SJCRH30 (cell line): ENCODE measurements at places on chromosomes 11 and 22. TPM values are rescaled to one million over a fixed set of nuclear protein-coding genes. Genes with fewer than 3 reads are reported as not detected.
A peak's percentile ranks its signal among the peaks of the same experiment; 100 is the strongest.

DNA sequence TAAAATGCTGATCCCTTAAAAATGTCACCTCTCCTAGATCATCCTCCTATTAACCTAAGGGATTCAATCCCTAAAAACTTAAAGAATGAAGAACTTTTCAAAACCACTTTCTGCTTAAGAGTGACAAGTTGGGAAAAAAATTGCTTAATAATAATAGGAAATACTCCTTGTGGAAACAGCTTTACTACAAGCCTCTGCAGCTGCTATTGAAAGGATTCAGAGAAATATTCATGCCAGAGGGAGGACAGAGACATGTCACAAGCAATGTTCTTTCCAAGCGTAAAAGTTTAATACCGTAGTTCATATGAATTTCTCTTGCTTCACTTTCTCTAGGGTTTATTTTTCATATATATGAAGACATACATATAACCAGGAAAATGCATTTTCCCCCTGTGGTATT, 98.2 kb downstream of the ARHGAP20 start:
- no peaks in the 10 kb centered on the region for H3K4me1 ChIP-seq
- H3K27me3 ChIP-seq: no peaks in the 10 kb centered on the region
- DNase-seq: no peak
- H3K36me3 ChIP-seq: no peaks in the 10 kb centered on the region
- no peak overlapping the region for H3K4me3 ChIP-seq

- DNase-seq: no peak
- H3K4me1 ChIP-seq: peaks cover 42% of the 10 kb centered on the region
- no peaks in the 10 kb centered on the region for H3K36me3 ChIP-seq
- H3K4me3 ChIP-seq: no peak overlapping the region
- H3K27ac ChIP-seq: no peak overlapping the region
These were observed 22.4 kb downstream of the ADM start for GRCh38 chr11:10327254-10327653.

DNA sequence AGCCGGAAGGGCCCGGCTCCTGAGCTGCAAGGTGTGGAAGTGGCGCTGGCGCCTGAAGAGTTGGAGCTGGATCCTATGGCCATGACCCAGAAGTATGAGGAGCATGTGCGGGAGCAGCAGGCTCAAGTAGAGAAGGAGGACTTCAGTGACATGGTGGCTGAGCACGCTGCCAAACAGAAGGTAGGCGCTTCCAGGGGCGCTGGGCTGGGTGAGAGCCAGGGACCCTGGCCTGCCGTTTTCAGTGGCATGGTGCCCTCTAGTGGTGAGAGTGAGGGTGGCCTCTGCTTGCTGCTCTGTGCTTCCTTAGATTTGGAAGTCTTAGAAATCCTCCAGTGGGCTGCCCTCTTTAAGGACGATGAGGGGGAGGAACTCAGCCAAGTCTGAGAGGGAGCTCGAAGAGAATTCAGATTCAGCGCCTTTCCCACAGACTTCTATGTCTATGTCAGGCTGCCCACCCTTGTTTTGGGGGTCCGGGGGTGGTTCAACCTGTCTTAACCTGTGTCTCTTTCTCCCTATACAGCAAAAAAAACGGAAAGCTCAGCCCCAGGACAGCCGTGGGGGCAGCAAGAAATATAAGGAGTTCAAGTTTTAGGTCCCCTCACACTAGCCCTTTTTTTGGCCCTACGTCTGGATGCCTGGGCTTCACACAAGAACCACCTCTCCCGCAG, 1.8 kb upstream of the PACS1 start:
- H3K27ac ChIP-seq: no peak overlapping the region; the same call in 1 of the 2 replicates
- DNase-seq: peak; percentile 88
- no peak overlapping the region for H3K4me3 ChIP-seq
- H3K27me3 ChIP-seq: no peaks in the 10 kb centered on the region
- peaks cover 62% of the 10 kb centered on the region for H3K36me3 ChIP-seq

DNA sequence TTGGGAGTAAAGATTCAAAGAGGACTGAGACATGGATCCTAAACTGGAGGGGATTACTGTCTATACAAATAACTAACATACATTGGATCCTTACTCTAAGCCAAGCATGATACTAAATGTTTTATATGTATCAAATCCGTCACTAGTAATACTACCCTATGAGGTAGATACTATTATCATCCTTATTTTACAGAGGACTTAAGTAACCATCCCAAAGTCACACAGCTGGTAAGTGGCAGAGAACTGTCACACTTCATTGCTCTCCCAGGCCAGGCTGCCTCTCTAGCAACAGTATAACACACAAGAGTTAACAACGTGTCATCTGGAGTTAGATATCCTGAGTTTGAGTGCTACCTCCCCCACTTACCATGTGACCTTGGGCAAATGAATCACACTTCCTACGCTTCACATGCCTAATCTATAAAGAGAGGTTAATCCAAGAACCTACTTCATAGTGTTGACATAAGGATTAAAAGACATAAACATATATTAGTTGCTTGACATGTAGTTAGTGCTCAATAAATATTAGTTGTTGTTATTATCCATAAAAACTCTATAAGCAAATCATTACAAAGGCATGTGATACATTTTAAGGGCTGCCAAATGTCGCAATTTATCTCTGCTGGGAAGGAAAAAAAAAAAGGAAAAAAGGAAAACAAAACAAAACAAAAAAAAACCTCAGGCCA, 33.8 kb upstream of the SPON1 start:
- H3K27ac ChIP-seq: no peak overlapping the region
- no peaks in the 10 kb centered on the region for H3K36me3 ChIP-seq
- no peak for DNase-seq
- no peak overlapping the region for H3K4me3 ChIP-seq
- H3K27me3 ChIP-seq: no peaks in the 10 kb centered on the region
- no peaks in the 10 kb centered on the region for H3K4me1 ChIP-seq

Gene UPB1
- 0.04 TPM in 1 of 2 replicates, not detected in the other for total RNA-seq
